ENCODE measurements at places on chromosomes 3 and 15. TPM values are rescaled to one million over a fixed set of nuclear protein-coding genes. Genes with fewer than 3 reads are reported as not detected.

TNFAIP8L3 gene
- total RNA-seq = 15.4 TPM

GP5 gene
- total RNA-seq = 1.1 TPM

CHRNA3 gene
- total RNA-seq = not detected

ATP2B2 gene
- not detected for total RNA-seq

BNC1 gene
- 0.25 TPM for total RNA-seq

SERPINI1 gene
- total RNA-seq = 5.4 TPM

CERS3 gene
- not detected for total RNA-seq

IL17RB gene
- total RNA-seq = 0.88 TPM

BRPF1 gene
- total RNA-seq = 26.4 TPM

DAZL gene
- 0.09 TPM for total RNA-seq

COL6A5 gene
- total RNA-seq = 7.4 TPM

HGD gene
- 1.8 TPM for total RNA-seq

EFL1 gene
- 14.4 TPM for total RNA-seq

DNA sequence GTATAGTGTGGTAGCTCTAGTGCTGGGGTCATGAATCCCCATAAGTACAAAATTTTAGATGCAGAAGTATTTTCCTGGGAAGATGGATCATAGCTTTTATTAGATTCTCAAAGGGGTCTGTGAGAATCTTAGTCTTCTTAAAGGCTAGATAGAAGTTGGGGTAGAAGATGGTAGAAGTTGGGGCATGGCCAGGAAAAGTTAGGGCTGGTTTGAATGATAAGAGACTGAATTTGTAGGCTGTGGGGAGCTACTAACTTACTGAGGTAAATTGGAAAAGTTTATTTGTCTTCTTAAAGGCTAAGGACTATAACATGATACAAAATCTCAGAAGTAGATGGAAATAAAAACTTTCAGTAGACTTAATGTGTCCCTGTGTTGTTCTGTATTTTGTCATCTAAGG lies 1.6 kb upstream of the UBE2Q2 start:
- H3K4me1 ChIP-seq = peaks cover 21% of the 10 kb centered on the region
- H3K4me3 ChIP-seq = no peak overlapping the region
- H3K27ac ChIP-seq = no peak overlapping the region
- DNase-seq = no peak
- H3K27me3 ChIP-seq = no peaks in the 10 kb centered on the region
- no peaks in the 10 kb centered on the region for H3K36me3 ChIP-seq

- no peak for DNase-seq
- no peaks in the 10 kb centered on the region for H3K36me3 ChIP-seq
- H3K4me3 ChIP-seq = no peak overlapping the region
- H3K27me3 ChIP-seq = peaks cover 2% of the 10 kb centered on the region
These were observed 34.7 kb downstream of the TMEM158 start for GRCh38 chr3:45191424-45191823.

- H3K4me3 ChIP-seq = no peak overlapping the region
- peaks cover 3% of the 10 kb centered on the region for H3K27me3 ChIP-seq
- no peak for DNase-seq
- no peaks in the 10 kb centered on the region for H3K36me3 ChIP-seq
These were observed 2.3 kb upstream of the EIF2AK4 start for GRCh38 chr15:39931615-39932014.

GRCh38 chr3:57652203-57652602 lies 40.7 kb downstream of the DENND6A start:
- no peaks in the 10 kb centered on the region for H3K27me3 ChIP-seq
- H3K4me3 ChIP-seq = no peak overlapping the region
- H3K36me3 ChIP-seq = peaks cover 7% of the 10 kb centered on the region
- H3K27ac ChIP-seq = no peak overlapping the region

- no peaks in the 10 kb centered on the region for H3K36me3 ChIP-seq
- no peak for DNase-seq
- H3K27ac ChIP-seq = no peak overlapping the region
- no peaks in the 10 kb centered on the region for H3K27me3 ChIP-seq
These were observed 72.8 kb upstream of the FAN1 start for GRCh38 chr15:30830961-30831360.

DNA sequence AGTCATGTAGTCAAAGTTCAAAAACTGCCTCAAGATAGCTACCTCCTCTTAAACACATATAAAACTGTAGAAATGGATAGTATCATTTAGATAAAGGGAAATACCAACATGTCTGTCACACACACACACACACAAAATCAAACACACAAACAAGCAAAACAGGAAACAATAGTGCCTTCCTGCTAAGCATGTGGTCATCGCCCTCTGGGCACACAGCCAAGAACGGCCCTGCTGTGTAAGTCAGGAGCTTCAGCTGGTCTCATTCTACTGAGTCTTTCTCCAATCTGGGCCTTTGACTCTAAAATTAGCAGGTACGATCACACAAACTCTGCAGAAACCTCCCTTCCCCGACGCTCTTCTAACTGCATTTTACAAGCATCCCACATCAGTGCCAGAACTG lies 272.2 kb upstream of the CHRNA7 start:
- peak; percentile 62 for DNase-seq
- no peak overlapping the region for H3K27ac ChIP-seq
- peaks cover 2% of the 10 kb centered on the region for H3K4me1 ChIP-seq
- H3K36me3 ChIP-seq = no peaks in the 10 kb centered on the region
- no peaks in the 10 kb centered on the region for H3K27me3 ChIP-seq
- no peak overlapping the region for H3K4me3 ChIP-seq

- no peak overlapping the region for H3K27ac ChIP-seq
- DNase-seq = no peak
- H3K4me3 ChIP-seq = no peak overlapping the region
- H3K4me1 ChIP-seq = no peaks in the 10 kb centered on the region
- no peaks in the 10 kb centered on the region for H3K27me3 ChIP-seq
- H3K36me3 ChIP-seq = no peaks in the 10 kb centered on the region
These were observed 244.7 kb upstream of the NR2E3 start for GRCh38 chr15:71565631-71566160.

DNA sequence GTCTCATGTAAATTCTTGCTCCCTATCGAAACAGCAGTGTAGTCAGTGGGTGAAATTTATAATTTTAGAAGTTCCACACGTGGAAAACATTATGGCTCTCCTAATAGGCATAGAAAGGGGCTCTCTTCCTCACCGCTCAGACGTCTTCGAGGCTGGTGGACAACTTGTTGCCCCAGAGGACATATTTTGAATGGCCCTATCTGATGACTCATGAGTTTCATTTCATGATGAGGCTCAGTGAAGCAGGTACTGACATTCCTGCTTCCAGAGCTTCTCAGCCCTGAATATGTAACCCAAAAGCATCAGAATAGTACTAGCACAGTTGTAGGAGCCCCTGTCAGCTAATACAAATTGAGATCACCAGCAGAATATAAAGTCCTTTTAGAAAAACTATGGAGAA lies 117.9 kb downstream of the HERC1 start:
- H3K4me3 ChIP-seq = no peak overlapping the region
- H3K4me1 ChIP-seq = no peaks in the 10 kb centered on the region
- H3K27ac ChIP-seq = peak overlapping the region; percentile 7
- H3K36me3 ChIP-seq = peaks cover 32% of the 10 kb centered on the region

GRCh38 chr3:120506076-120506827 lies 55.5 kb upstream of the FSTL1 start:
- no peak overlapping the region for H3K4me3 ChIP-seq
- peaks cover 5% of the 10 kb centered on the region for H3K4me1 ChIP-seq
- peak; percentile 12 for DNase-seq
- H3K36me3 ChIP-seq = no peaks in the 10 kb centered on the region
- no peaks in the 10 kb centered on the region for H3K27me3 ChIP-seq

DNA sequence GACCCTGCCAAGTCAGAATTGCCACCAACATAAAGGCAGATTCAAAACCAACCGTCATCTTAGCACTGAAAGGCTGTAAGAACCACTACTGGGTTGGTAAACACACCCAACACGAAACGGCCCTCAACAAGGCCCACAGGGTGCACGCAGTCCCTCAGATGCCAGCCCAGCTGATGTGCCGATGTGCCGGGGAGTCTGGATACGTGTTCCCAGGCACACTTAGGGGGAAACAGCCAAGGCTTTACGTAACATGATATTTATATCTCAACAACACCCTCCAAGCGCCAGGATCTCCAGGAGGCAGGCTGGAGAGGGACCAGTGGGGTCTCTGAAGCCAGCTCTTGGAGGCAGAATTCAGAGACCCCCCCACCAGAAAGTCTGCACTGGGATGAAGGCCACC lies 14.2 kb downstream of the POC1A start:
- H3K4me3 ChIP-seq = no peak overlapping the region
- no peaks in the 10 kb centered on the region for H3K36me3 ChIP-seq
- DNase-seq = no peak
- no peaks in the 10 kb centered on the region for H3K27me3 ChIP-seq

- H3K36me3 ChIP-seq = no peaks in the 10 kb centered on the region
- no peaks in the 10 kb centered on the region for H3K4me1 ChIP-seq
- DNase-seq = no peak
- H3K27me3 ChIP-seq = no peaks in the 10 kb centered on the region
These were observed 352.8 kb downstream of the GABRG3 start for GRCh38 chr15:27323801-27324200.

DNA sequence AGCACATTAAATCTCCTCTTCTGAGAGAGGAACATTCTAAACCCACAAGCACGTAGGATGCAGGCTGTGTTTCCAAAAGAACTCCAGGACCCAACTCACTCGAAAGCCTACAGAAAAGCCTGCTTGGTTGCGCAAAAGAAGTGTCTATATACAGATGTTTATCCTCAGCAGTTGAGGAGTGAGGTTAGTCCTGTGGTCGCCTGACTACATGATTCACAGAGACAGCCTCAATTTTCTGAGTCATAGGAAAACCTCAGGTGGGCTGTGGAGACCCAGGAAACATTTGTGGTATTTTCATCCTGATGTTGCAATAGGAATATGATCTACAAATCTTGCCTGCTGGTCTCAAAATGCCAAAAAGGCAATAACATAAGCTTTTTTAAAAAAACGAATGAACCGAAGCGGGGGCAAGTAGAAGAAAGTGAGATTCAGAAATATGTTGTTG lies 183.8 kb upstream of the THRB start:
- H3K27me3 ChIP-seq = no peaks in the 10 kb centered on the region
- H3K27ac ChIP-seq = no peak overlapping the region
- no peak overlapping the region for H3K4me3 ChIP-seq

- H3K36me3 ChIP-seq = no peaks in the 10 kb centered on the region
- H3K4me3 ChIP-seq = no peak overlapping the region
- no peak overlapping the region for H3K27ac ChIP-seq
- no peak for DNase-seq
These were observed 35.1 kb downstream of the MYH15 start for GRCh38 chr3:108475220-108475782.

GRCh38 chr15:41966414-41966812 lies 5.9 kb downstream of the EHD4 start:
- H3K36me3 ChIP-seq = no peaks in the 10 kb centered on the region
- DNase-seq = no peak
- H3K27ac ChIP-seq = peak overlapping the region; percentile 58

GRCh38 chr3:161851941-161852566 lies 355.4 kb downstream of the OTOL1 start:
- no peaks in the 10 kb centered on the region for H3K27me3 ChIP-seq
- H3K36me3 ChIP-seq = no peaks in the 10 kb centered on the region
- no peak overlapping the region for H3K4me3 ChIP-seq
- peak; percentile 14 for DNase-seq
- H3K4me1 ChIP-seq = no peaks in the 10 kb centered on the region

GRCh38 chr3:195097331-195098255 lies 173.4 kb downstream of the XXYLT1 start:
- no peaks in the 10 kb centered on the region for H3K27me3 ChIP-seq
- peaks cover 7% of the 10 kb centered on the region for H3K4me1 ChIP-seq
- no peak for DNase-seq
- no peak overlapping the region for H3K4me3 ChIP-seq

GRCh38 chr3:28667646-28668621 lies 319.3 kb upstream of the AZI2 start:
- H3K4me1 ChIP-seq = peaks cover 5% of the 10 kb centered on the region
- no peaks in the 10 kb centered on the region for H3K27me3 ChIP-seq
- H3K4me3 ChIP-seq = no peak overlapping the region
- H3K36me3 ChIP-seq = no peaks in the 10 kb centered on the region
- peak overlapping the region; percentile 53 for H3K27ac ChIP-seq
- DNase-seq = peak; percentile 76

DNA sequence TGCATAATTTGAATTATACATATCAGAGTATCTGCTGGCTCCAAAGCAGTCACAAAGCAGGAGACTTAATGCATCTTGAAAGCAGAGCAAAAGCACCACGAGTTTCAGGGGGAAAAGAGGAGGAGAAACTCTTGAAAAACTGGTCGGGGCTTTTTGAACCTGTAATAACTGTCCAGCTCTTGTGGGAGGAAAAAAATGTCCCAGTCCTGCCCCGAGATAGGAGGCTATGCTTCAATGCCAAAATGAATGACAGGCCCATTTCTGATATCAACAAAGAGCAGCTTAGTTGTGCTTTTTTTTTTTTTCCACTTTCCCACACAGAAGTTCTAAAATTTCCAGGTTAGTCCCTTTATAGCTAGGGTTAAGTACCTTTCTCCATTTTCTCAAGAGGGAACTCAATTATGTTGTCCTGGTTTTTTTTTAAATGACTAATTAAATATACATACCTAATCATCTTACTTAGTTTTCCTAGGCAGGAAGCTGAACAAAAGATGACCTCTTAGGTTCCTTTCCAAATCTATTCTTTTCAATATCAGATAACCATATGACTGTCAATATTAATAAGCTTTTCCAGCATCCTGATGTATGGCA lies 120.2 kb downstream of the TFDP2 start:
- no peak overlapping the region for H3K27ac ChIP-seq
- no peaks in the 10 kb centered on the region for H3K36me3 ChIP-seq
- no peak overlapping the region for H3K4me3 ChIP-seq
- peaks cover 1% of the 10 kb centered on the region for H3K4me1 ChIP-seq

- no peak for DNase-seq
- H3K27me3 ChIP-seq = no peaks in the 10 kb centered on the region
- no peak overlapping the region for H3K4me3 ChIP-seq
- no peak overlapping the region for H3K27ac ChIP-seq
- no peaks in the 10 kb centered on the region for H3K36me3 ChIP-seq
These were observed 52.3 kb upstream of the KPNA4 start for GRCh38 chr3:160617636-160618035.

DNA sequence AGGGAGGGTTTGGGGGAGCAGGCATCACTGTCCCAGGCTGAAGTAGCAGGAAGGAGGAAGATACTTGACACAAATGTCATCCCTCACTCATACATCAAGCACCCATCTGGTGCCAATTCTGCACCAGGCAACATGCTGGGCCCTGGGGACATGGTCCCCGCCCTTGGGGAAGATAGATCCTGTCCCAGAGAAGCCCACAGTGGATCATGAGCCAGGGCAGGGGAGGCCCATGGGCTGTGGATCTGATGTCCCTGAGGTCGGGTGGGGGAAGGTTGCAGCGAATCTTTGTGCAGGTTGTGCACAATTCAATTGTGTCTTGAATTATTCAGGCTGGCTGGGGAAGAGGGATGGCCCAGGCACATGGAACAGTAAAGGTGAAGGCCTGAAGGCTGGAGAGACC lies 6.4 kb upstream of the CCDC33 start:
- peaks cover 13% of the 10 kb centered on the region for H3K4me1 ChIP-seq
- no peaks in the 10 kb centered on the region for H3K36me3 ChIP-seq

- no peaks in the 10 kb centered on the region for H3K27me3 ChIP-seq
- peak within 1 kb of the TSS; percentile 80 for H3K4me3 ChIP-seq
- no peaks in the 10 kb centered on the region for H3K36me3 ChIP-seq
- peak within 1 kb of the TSS; percentile 97 for H3K27ac ChIP-seq
- H3K4me1 ChIP-seq = peaks cover 20% of the 10 kb centered on the region
These were observed at the start of gene ATP11B for GRCh38 chr3:182792901-182793662. Gene ATP11B (plus strand): TSS chr3:182793504. CDS start chr3:182793760, 256 bp downstream.

- peaks cover 7% of the 10 kb centered on the region for H3K36me3 ChIP-seq
- H3K4me3 ChIP-seq = no peak overlapping the region
These were observed 10.9 kb downstream of the ATG7 start for GRCh38 chr3:11283139-11283475.
